ENCODE measurements at places on chromosomes 2 and 18. TPM values are rescaled to one million over a fixed set of nuclear protein-coding genes. Genes with fewer than 3 reads are reported as not detected.

The STK17B gene
- total RNA-seq = 25.4 TPM

The TSPYL6 gene
- not detected for total RNA-seq

The NGEF gene
- total RNA-seq = 15.7 TPM

The COLEC12 gene
- 8.5 TPM for total RNA-seq

The CYBRD1 gene
- 158 TPM for total RNA-seq

The IL36B gene
- total RNA-seq = 5.6 TPM

The RAPGEF4 gene
- total RNA-seq = 25.1 TPM

The CREG2 gene
- total RNA-seq = not detected

The NCK2 gene
- total RNA-seq = 59.7 TPM

The RTP5 gene
- not detected for total RNA-seq

DNA sequence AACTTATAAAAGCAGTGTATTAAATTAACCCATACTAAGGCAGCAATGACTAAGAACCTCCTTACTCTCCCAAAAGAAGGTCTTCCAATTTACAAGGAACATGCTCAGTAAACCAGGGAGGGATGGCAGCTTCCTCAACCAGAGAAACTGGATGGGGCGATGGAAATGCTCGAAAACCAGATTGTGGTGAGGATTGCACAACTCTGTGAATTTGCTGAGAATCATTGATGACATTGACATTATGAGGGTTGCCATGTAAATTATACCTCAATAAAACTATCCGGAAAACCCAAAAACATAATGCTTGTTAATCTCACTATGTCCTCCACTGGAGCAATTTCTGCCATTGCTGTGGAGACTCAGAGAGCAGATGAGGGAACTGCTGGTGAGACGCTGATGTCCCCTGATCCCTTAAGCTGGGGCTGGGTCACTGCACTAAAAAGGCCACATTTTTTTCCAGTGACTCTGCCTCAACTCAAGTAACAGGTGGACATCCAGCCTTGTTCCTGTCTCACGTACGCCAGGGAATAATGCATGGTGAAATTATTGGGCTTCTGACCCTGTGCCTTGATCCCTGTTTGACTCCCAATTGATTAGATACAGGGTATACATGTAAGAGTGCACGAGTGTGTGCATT, 288.3 kb downstream of the CYP26B1 start:
- no peak for DNase-seq

DNA sequence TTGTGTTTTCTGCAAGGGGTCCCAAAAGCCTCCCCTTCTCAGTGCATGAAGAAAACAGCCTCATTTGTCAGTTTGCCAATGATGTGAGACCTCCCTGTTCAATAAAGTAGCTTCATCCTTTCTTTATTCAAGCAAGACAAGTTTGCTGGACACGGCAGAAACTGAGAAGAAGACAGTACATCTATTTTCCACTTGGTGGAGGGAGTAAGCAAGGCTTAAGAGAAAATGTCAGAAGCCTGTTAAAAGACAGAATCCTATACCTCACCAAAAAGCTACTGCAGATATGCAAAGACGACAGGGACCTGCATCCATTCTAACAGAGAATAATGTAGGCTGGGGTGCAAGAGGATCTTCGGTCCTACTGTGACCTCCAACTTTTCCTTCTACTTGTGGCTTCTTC, 506.8 kb upstream of the VRK2 start:
- DNase-seq = no peak

GRCh38 chr18:37309059-37309458, 256.5 kb downstream of the CELF4 start:
- no peak for DNase-seq

DNA sequence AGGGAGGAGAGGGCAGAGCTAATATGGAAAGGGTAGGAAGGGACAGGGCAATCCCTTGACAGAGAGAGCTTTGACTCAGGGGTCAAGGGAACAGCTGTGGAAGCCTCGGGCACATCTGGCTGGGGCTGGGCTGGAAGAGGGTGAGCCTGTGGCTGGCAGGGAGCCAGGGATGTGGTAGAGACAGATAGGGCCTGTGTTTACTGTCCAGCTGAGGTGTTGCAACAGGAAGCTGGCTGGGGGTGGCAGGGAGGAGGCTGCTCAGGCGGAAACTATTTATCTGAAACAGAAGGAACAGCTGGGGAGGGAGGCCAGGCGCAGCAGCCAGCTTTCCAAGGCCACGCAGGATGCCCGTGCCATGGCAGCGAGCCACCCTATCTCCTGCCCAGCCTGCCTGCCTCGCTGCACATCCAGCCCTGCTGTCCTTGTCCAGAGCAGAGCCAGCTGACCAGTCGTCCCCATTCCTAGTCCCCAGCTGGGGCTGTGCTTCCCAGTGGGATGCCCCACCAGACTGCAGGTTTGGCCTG, 264.7 kb downstream of the CYP26B1 start:
- peak; percentile 96 for DNase-seq

DNA sequence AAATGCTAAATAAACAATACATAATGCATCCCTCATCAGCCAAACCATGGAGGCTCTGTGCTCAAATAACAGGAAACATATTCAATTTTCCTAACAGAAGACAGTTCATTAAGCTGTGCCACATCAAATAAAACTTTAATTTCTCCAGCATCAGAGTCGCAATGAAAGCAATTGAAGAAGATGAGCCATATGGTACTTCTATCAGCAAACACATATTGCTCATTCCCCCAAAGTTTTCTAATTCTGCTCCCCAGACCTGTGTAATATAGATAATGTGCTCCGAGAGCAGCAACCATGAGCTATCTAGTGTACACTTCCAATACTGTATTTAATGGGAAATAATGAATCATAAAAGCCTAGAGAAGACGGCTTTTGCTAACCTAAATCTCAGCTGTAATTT, 263.2 kb downstream of the MEIS1 start:
- DNase-seq = no peak

DNA sequence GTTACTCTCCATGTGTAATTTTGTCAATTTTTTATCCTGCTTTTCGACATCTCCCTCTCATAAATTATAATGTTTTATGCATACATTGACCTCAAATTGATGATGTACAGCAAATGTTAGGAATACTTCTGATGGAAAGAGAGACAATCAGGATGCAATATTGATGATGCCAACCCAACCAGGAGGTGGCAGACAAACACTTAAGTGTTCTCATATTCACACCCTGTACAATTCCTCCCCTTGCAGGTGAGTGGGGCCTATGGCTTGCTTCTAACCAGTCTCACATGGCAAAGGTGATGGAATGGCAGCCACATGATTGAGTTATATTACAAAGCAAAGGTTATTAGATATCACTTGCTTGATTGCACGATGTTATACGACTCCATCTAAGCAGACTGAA, 594.3 kb upstream of the REG3G start:
- DNase-seq = no peak

GRCh38 chr2:179193759-179194394, 70.8 kb downstream of the SESTD1 start:
- no peak for DNase-seq

- DNase-seq = no peak
These were observed 7.2 kb downstream of the AGAP1 start for GRCh38 chr2:235500761-235501672.

DNA sequence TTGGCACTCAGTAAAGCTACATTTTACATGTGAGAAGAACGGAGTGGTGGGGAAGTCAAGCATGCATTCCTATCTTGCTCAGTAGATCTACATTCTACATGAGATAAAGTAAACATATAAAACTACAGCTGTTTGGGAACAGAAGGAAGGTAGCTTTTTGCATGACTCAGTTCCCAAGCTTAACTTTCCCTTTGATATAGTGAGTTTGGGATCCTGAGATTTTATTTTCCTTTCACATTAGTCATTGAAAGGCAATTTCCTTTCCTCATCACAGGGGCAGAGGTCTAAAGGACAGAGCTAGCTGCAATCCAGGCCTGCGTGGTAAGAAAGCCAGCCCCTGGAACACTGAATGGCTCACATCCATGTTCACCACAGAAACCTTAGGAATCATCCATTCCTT, 257.2 kb downstream of the SRBD1 start:
- no peak for DNase-seq

DNA sequence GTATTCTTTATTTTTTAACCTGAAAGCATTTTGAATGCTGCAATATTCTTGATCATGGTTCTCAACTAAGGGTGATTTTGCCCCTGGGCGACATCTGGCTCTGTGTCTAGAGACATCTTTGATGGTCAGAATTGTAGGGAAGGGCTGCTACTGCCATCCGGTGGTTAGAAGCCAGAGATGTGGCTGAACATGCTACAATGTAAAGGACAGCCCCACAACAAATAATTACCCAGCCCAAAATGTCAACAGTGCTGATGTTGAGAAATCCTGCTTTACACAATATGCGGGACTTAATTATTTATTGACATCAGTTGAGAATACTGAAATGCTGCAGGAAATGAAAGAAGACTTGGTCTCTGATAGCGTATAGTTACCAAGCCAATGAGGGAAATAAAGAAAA, 37.5 kb upstream of the SERPINB2 start:
- peak; percentile 58 for DNase-seq

DNA sequence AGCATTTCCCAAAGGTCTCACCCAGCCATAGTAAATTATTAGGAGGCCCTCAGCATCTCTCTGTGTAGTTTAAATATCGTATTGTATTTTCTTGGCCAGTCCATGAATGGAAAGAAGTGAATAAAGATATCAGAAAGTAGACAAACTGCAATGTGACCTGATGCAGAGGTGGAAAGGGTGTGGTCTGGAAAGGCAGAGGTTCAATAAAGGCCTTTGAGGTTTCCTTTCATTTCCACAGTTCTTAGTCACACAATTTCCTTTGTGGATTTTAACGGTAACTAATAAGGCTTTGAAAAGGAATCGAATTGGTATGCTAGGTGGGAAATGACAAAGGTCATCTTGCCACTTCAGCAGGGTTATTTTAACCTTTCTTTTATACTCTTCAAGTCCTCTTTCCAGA, 20.1 kb upstream of the WIPF1 start:
- DNase-seq = no peak

DNA sequence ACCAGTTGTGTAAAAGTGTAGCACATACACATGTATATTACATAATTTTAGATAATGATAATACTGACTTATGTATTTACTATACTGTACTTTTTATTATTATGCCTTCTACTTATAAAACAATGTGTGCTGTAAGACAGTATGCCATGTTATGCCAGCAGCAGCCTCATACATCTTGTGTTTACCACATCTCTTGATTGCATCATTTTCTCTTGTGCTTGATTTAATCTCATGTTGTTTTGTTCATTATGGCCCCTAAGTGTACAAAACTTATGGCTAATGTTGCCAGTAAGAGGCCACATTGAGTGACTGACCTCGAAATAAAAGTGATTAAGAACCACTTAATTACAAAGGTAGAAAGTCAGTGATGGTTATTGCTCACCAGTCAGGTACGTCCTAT, 128.0 kb upstream of the SP5 start:
- DNase-seq = no peak

DNA sequence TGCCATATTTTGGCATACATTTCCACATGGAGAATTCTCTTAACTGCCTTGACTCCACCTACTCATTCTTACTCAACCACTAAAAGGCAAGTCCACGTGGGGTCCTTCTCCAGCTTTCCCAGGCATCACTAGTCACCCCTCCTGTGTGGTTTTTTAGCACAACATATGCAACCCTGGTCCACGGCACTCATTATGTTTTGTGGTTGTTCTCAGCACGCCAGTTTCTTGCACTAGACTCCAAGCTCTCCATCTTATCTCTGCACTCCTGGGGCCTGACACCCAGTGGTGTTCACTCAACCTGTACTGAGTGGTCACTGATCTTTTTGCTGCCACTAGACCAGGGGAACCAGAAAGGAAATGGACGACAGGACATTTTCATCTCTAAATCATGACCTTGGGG, 18.0 kb downstream of the MARCHF4 start:
- no peak for DNase-seq

DNA sequence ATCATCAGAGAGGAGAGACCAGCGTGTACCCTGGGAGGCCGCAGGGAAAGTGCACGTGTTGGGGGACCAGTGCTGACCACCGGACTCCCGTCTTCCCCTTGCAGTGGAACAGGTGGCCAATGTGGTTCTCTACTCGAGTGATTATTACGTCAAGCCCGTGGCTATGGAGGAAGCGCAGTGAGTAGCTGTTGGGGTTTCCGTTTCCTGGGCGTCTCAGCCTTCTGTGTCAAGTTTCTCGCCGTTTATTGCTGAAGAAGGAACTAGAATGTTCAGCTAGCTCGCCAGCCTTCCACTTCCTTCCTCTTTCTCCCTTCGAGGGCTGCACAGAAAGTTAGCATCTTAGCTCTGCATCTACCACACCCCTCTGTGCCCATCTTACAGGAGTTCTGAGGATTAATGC, 22.8 kb upstream of the DGKD start:
- DNase-seq = peak; percentile 92

GRCh38 chr2:239577935-239578334, 177.1 kb upstream of the HDAC4 start:
- no peak for DNase-seq

- no peak for DNase-seq
These were observed 93.8 kb upstream of the ZBTB14 start for GRCh38 chr18:5389356-5389755.

DNA sequence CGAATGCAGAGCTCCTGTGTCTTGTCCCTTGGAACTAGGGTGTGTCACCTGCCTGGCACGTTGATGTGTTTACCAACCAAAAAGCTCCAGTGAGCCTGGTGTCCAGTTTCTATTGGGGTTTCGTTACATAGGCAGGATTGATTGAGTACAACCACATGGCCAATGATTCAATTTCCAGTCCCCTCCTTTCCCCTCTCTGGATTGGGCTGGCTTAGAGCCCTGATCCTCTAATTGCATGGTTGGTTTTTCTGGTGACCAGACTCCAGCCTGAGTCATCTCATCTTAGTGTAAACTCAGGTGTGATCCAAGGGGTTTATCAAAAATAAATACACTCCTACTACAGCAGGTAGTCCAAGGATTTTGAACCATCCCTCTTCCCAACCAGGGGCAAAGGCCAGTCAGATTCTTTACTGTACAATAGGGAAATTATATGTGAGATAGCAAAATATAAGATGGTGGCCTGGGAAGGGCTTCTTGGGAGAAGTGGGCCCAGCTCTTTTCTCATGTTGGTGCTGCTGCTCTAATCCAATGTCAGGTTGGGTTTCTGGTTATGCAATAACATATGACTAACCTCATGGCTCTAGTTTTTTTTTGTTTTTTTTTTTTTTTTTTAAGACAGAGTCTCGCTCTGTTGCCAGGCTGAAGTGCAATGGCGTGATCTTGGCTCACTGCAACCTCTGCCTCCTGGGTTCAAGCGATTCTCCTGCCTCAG, 64.7 kb upstream of the MGAT5 start:
- no peak for DNase-seq

- DNase-seq = no peak
These were observed 7.2 kb downstream of the CCDC68 start for GRCh38 chr18:54952026-54952425.

Measured in lower leg skin (tissue), 4 donors.